Bladder microvascular endothelial cell (primary cell): ENCODE measurements at places on chromosomes 2 and 18. TPM values are rescaled to one million over a fixed set of nuclear protein-coding genes. Genes with fewer than 3 reads are reported as not detected.

SCN2A gene
- total RNA-seq: under 0.01 TPM in 2 replicates

DOCK10 gene
- total RNA-seq: 1.6 and 9.0 TPM in 2 replicates

GPBAR1 gene
- 0.06 and 0.16 TPM in 2 replicates for total RNA-seq

C18orf54 gene
- 7.3 and 18.3 TPM in 2 replicates for total RNA-seq

SERPINB3 gene
- not detected in 2 replicates for total RNA-seq

AAK1 gene
- total RNA-seq: 15.1 and 44.7 TPM in 2 replicates

KCNG2 gene
- 0.63 TPM in 1 of 2 replicates, not detected in the other for total RNA-seq

TTN gene
- total RNA-seq: 0.49 and 0.82 TPM in 2 replicates

EFR3B gene
- total RNA-seq: 0.49 and 2.2 TPM in 2 replicates

LAMA1 gene
- 0.32 and 0.38 TPM in 2 replicates for total RNA-seq

FAHD2B gene
- 4.4 and 6.7 TPM in 2 replicates for total RNA-seq

TNFRSF11A gene
- 4.4 and 21.5 TPM in 2 replicates for total RNA-seq

LRRC30 gene
- not detected in 2 replicates for total RNA-seq

ACADL gene
- total RNA-seq: not detected in 2 replicates

MARCHF7 gene
- 56.2 and 124 TPM in 2 replicates for total RNA-seq

DPP10 gene
- total RNA-seq: not detected in 2 replicates

FBLN7 gene
- 1.3 and 4.4 TPM in 2 replicates for total RNA-seq

HSBP1L1 gene
- total RNA-seq: 4.5 and 7.1 TPM in 2 replicates

APLF gene
- total RNA-seq: 2.1 and 8.1 TPM in 2 replicates

CCBE1 gene
- 0.49 and 1.2 TPM in 2 replicates for total RNA-seq

MC4R gene
- total RNA-seq: not detected in 2 replicates

SPATA3 gene
- total RNA-seq: not detected in 2 replicates

GALM gene
- total RNA-seq: 5.0 and 8.4 TPM in 2 replicates

CYP27A1 gene
- 5.5 and 23.7 TPM in 2 replicates for total RNA-seq

NLRC4 gene
- not detected in 2 replicates for total RNA-seq

KCTD1 gene
- 5.8 and 8.7 TPM in 2 replicates for total RNA-seq

CPS1 gene
- 0.88 and 2.1 TPM in 2 replicates for total RNA-seq

GDF7 gene
- total RNA-seq: 0.16 and 162 TPM in 2 replicates

PLEKHA3 gene
- 3.9 and 11.1 TPM in 2 replicates for total RNA-seq
